ENCODE measurements at places on chromosomes 6 and 20.

DNA sequence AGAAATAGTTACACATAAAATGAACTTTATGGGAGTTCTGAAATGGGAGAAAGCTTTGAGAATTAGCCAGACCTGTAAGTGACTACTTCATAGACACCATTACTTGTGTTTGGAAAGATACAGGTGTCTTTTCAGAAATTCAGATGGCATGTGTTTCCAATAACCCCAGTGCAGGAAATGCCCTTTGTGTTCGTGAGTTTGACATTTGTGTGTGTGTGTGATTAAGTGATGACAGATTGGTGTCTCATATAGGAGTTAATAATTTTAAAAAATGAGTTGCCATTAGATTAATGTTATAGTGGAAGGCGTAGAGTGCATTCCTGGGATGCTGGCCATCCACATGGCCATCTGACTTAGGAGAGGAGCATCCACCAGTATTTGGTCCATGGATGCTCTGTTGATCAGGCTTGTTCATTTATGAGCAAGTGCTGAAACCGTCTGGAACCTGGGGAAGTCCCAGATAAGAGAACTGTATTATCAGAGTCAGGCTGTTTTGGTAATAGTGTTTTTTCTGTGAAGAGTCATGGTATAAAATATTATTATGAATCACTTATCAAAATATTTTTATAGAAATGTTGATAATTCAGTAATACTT lies 3.1 kb downstream of the STK4 start:
- DNase-seq, result peak; percentile 2

- no peak for DNase-seq
These were observed 15.8 kb upstream of the MAP7 start for GRCh38 chr6:136566007-136566487.

DNA sequence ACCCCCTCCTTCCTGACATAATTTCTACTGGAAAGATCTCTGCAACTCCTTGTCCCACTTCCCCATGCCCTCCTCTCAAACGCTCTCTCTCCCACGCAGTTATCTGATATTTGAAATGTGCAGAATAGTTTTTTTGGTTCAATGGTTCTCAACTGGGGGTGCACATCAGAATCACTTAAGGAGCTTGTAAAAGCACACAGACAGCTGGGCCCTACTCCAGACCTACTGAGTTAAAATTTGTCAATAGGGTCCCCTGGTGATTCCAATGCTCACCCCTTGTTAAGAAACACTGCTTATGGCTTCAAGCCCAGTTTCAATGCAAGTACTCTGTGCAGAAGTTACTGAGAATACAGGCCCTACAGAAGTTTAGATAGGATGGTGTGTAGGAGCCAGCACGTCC lies 45.2 kb upstream of the KCNK16 start:
- DNase-seq, result no peak

GRCh38 chr20:29325304-29325640 lies 1932.2 kb upstream of the DEFB115 start:
- no peak for DNase-seq

GRCh38 chr20:45909817-45910669 lies 1.9 kb downstream of the PLTP start:
- DNase-seq, result no peak

- DNase-seq, result peak; percentile 72
These were observed at the start of gene PPP1R18 for GRCh38 chr6:30686009-30686907. Gene PPP1R18 (minus strand): TSS chr6:30686645. CDS start chr6:30686018, 627 bp downstream.

- no peak for DNase-seq
These were observed 15.9 kb upstream of the PTGIS start for GRCh38 chr20:49583669-49584417.

DNA sequence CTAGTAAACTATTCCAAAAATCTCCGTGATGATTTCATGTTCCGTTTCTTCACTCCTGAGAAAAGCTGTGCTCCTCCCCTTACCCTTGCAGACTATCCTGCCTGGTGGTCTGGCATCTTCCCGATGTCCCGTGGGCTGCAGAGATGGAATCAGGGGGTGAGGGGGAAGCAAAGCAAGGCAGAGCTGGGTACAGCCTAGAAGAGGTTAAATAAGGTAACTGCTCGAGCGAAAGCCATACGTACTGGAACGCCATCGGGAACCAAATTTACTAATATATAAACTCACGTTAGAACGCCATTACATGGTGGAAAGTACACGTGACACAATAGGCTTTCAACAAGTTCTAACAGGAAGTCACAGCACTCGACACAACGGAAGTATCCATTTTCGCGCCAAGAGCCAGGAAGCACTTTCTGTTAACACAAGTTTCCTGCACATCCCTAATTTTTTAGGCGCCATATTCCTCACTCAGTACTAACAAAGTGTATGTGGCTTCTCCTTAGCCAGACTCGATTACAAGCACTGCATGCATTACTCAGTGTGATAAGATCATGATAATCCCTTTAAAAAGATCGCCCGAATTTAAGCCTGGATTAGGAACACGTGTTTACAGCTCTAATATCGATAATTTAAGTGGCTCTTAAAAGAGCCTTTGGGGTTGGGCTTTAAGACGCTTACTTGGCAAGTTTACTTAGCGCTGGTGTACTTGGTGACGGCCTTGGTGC lies 101.6 kb upstream of the PRSS16 start:
- peak; percentile 38 for DNase-seq

DNA sequence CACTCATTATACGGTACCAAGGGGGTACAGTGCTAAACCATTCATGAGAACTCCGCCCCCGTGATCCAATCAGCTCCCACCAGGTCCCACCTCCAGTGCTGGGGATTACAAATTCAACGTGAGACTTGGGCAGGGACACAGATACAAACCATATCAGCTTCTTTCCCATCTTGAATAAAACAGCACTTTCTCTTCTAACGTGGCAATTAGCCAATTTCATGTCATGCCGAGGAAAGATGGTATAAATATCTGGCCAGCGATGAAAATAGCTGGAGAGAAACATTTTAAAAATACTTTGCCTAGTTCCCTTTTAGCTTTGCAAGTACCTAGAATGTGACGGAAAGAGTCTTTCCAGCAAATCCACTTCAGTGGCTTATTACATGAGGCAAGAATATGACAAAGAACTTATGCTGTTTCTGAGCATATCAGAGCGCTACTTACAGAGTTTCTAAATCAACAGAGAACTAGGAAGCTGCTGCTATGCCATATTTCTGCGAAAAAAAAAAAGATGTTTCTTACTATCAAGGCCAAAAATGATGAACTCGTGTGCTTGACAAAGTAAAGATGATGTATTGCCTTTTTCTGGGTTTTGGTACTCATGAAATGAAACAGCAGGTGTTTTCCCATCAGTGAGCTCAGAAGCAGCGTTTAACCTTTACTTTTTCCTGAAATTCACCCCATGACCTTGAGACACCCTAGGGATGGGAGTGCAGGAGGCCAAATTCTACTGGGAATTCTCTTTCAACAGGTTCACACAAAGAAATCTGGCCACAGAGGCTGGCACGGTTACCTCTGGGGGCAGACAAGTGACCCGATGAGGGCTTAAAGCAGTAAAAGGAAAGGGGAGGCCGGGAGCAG lies 37.9 kb downstream of the AGPAT4 start:
- DNase-seq, result no peak

- no peak for DNase-seq
These were observed 75.7 kb downstream of the METTL24 start for GRCh38 chr6:110282412-110282811.

- DNase-seq, result no peak
These were observed 162.5 kb downstream of the DLL1 start for GRCh38 chr6:170128346-170128745.

DNA sequence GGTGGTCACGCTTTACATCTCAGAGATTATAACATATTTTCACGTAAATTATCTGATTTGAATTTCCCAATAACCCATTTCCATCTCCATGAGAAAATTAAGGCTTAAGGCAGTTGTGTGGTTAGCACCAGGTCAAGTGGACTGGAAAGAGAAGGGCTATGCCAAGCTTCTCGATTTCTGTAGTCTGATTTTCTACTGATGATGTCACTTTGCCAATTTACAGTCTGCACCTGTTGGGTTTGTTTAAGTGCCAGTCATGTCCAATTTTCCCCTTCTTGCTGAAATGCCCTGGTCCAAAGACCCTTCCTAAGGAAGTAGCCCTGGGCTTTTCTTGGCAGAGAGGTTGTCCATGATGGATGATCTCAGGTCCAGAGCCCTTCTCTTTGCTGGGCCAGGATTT lies 562.3 kb upstream of the BTBD3 start:
- DNase-seq, result no peak

Data from stimulated activated naive CD4-positive, alpha-beta T cell (primary cell).